Activated CD4-positive, alpha-beta T cell treated with anti-CD3 and anti-CD28 coated beads for 36 hours (primary cell): ENCODE measurements at places on chromosomes 1 and 21. TPM values are rescaled to one million over a fixed set of nuclear protein-coding genes. Genes with fewer than 3 reads are reported as not detected.

The LORICRIN gene
- not detected for total RNA-seq

The DNAJC6 gene
- total RNA-seq, result 2.3 TPM

The FMO2 gene
- total RNA-seq, result not detected

The OR2L2 gene
- total RNA-seq, result 0.11 TPM

GRCh38 chr1:239025223-239025622 is 361.1 kb upstream of the CHRM3 start:
- H3K36me3 ChIP-seq, result no peaks in the 10 kb centered on the region
- no peak overlapping the region for H3K4me3 ChIP-seq
- no peak overlapping the region for H3K27ac ChIP-seq
- H3K27me3 ChIP-seq, result no peaks in the 10 kb centered on the region

DNA sequence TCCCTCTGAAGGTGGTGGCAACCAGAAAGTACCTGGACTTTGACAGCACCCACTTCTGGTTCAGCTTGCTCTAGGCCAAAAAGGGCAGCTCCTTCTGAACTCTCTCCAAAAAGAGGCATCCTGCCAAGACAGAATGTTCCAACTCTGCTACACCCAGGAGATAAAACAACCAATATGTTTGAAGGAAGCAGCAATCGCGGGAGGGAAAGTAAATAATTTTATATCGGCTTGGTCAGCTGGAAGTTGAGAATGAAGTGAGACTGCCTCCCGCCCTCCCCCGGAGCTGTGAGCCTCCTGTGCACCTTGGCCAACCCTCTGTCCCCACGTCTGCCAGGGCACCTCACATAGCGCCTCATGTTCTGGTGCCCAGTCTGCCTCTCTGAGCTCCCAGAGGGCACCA is 130.3 kb upstream of the ATP1A1 start:
- no peak for DNase-seq
- H3K4me3 ChIP-seq, result no peak overlapping the region
- no peak overlapping the region for H3K27ac ChIP-seq
- peaks cover 12% of the 10 kb centered on the region for H3K4me1 ChIP-seq

GRCh38 chr1:224579526-224579925 is 36.6 kb upstream of the CNIH3 start:
- no peak overlapping the region for H3K4me3 ChIP-seq
- H3K27me3 ChIP-seq, result peaks cover 3% of the 10 kb centered on the region
- no peak overlapping the region for H3K27ac ChIP-seq
- H3K36me3 ChIP-seq, result no peaks in the 10 kb centered on the region
- no peak for DNase-seq
- H3K4me1 ChIP-seq, result no peaks in the 10 kb centered on the region

DNA sequence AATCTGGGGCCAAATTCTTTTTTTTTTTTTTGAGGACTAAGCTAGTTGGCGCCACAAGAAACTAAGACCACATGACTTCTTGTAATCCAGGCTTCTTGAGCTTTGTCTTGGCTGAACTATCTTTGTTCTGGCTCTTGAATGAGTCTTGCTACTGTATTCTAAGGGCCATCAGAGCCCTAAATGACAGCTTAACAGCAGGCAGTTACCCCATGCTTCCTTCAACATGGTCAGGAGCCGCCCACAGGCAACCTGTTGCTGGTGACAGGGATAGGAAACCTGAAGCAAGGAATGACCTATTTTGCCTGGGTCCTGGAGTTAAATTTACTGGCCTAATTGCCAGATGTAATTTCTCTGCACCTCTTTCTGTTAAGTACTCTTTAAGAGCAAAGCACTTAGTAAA is 188.2 kb upstream of the PLXNA2 start:
- no peaks in the 10 kb centered on the region for H3K4me1 ChIP-seq
- DNase-seq, result no peak
- H3K27ac ChIP-seq, result no peak overlapping the region
- no peaks in the 10 kb centered on the region for H3K36me3 ChIP-seq
- H3K4me3 ChIP-seq, result no peak overlapping the region
